Endothelial cell (in vitro differentiated cells): ENCODE measurements at places on chromosomes 4 and X. TPM values are rescaled to one million over a fixed set of nuclear protein-coding genes. Genes with fewer than 3 reads are reported as not detected.

GRCh38 chrX:40908857-40909475 lies 173.6 kb upstream of the MED14 start:
- H3K27ac ChIP-seq: no peak overlapping the region
- DNase-seq: no peak
- no peak overlapping the region for H3K4me3 ChIP-seq

Gene PCDH19
- 34.9 TPM for total RNA-seq

Gene AMER1
- 3.3 TPM for total RNA-seq

GRCh38 chr4:3335385-3335784 lies 42.6 kb downstream of the RGS12 start:
- no peak for DNase-seq
- H3K27me3 ChIP-seq: peaks cover 3% of the 10 kb centered on the region
- H3K4me1 ChIP-seq: peaks cover 52% of the 10 kb centered on the region
- H3K27ac ChIP-seq: peak overlapping the region; percentile 57
- H3K36me3 ChIP-seq: peaks cover 20% of the 10 kb centered on the region
- H3K4me3 ChIP-seq: no peak overlapping the region

DNA sequence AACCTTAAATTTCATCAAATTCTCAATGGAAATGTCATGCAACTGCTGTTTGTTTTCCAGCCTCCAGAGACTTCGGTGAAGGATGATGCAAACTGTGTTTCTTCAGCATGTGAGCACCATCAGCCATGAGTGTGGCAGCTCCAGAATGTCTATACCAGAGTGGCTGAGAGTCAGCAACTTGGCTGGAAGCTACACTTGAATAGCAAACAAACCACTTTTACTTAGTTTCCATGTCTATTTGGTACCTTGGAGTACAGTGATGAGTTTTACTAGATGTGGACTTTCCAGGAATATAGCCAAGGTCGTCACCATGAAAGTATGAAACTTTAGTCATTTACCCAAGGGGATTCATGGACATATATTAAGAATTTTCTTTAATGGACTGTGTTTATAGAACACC lies 4.3 kb upstream of the IL21 start:
- DNase-seq: no peak
- no peak overlapping the region for H3K27ac ChIP-seq
- peaks cover 5% of the 10 kb centered on the region for H3K4me1 ChIP-seq

DNA sequence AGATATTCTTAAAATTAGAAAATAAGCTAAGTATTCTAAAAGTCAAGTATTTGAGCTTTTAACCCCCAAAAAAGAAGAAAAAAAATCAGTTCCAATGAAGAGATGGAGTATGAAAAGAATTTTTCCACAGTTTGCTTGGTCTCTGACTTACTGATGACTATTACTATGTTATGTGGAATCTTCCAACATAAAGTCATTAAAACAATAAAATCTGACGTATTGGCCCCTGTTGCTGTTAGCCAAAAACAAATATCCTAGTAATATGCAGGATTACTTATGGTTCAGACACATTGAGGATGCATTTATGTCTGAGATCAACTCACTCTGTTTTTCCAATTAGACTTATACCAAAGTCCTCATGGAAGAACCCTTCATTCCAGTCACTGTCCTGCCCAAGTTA lies 517.2 kb upstream of the ADGRL3 start:
- no peaks in the 10 kb centered on the region for H3K4me1 ChIP-seq
- peaks cover 3% of the 10 kb centered on the region for H3K27me3 ChIP-seq
- H3K36me3 ChIP-seq: no peaks in the 10 kb centered on the region

- no peak for DNase-seq
- peaks cover 16% of the 10 kb centered on the region for H3K4me1 ChIP-seq
- H3K27me3 ChIP-seq: peaks cover 3% of the 10 kb centered on the region
- no peaks in the 10 kb centered on the region for H3K36me3 ChIP-seq
- H3K27ac ChIP-seq: peak overlapping the region; percentile 75
- H3K4me3 ChIP-seq: peak overlapping the region; percentile 91
Measured at GRCh38 chrX:13688384-13688957, 457 bp upstream of the RAB9A start.

- peaks cover 10% of the 10 kb centered on the region for H3K36me3 ChIP-seq
- H3K27ac ChIP-seq: no peak overlapping the region
- no peak overlapping the region for H3K4me3 ChIP-seq
- peaks cover 21% of the 10 kb centered on the region for H3K4me1 ChIP-seq
- DNase-seq: no peak
- H3K27me3 ChIP-seq: peaks cover 2% of the 10 kb centered on the region
Measured at GRCh38 chr4:40956721-40957255, 207.0 kb downstream of the NSUN7 start.

GRCh38 chrX:71366674-71367256 lies 608 bp downstream of the TAF1 start:
- H3K27ac ChIP-seq: peak overlapping the region; percentile 99
- H3K36me3 ChIP-seq: peaks cover 9% of the 10 kb centered on the region
- peaks cover 8% of the 10 kb centered on the region for H3K27me3 ChIP-seq
- H3K4me3 ChIP-seq: peak overlapping the region; percentile 95
- H3K4me1 ChIP-seq: peaks cover 24% of the 10 kb centered on the region

DNA sequence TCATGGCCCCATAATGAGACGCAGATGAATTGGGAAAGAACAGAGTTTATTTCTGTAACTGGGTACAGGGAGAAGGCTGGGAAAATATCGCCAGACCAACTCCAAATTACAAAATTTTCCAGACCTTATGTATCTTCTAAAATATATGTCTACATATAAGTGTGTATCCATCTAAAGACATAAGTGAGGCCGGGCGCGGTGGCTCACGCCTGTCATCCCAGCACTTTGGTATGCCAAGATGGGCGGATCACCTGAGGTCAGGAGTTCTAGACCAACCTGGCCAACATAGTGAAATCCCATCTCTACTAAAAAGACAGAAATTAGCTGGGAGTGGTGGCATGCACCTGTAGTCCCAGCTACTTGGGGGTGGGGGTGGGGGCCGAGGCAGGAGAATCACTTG lies 11.7 kb upstream of the DHRSX start:
- no peaks in the 10 kb centered on the region for H3K27me3 ChIP-seq
- no peak overlapping the region for H3K27ac ChIP-seq
- H3K4me1 ChIP-seq: no peaks in the 10 kb centered on the region
- no peak overlapping the region for H3K4me3 ChIP-seq

DNA sequence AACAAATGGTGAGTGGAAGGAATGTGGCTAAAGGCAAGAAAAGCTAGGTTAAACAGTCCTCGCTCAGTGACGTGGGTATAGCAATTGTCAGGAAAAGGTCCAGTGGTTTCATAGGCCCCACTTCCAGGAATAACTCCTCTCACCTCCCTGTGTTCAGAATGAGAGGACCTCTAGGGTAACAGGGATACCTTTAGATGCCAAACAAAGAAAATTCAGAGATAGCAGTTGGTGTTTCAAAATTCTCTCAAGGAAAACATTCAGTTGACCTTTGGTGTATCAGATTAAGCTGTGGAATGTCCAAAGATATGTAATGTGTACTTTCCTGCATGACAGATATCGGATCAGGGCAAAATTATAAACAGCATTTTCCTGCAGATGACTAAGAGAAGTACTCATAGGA lies 155.9 kb downstream of the ARHGAP6 start:
- no peak overlapping the region for H3K4me3 ChIP-seq
- no peaks in the 10 kb centered on the region for H3K4me1 ChIP-seq
- no peak for DNase-seq
- H3K27me3 ChIP-seq: no peaks in the 10 kb centered on the region

DNA sequence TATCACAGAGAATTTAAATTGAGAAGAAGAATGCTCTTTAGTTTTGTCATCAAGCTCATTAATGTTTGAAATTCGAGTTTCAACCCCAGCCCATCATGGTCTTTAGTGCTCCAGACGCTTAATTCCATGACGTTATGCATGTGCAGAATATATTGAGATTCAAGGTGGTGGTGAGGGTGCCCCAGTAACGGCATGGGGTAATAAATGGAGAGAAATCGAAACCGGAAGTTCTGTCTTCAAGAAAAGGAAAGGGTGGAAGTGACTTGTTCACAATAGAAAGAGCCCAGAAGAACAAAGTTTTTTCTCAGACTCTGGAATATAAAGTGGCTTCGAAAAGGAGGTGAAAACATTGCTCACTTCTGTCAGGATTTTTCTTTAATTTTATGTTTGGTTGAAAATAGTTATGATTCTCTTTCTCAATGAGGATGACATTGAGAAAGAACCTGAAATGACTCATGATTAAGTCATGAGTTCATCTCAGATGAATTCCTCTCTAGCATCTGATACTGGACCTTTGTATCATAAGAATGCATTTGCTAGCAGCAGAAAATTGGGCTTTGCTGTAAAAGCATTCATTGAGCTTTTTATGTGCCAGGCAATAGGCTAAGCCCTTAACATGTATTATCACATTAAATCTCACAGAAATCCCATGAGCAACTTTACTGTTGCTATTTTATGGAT lies 779 bp upstream of the DDX60L start:
- DNase-seq: no peak
- peak overlapping the region; percentile 95 for H3K4me3 ChIP-seq
- peaks cover 18% of the 10 kb centered on the region for H3K4me1 ChIP-seq
- peaks cover 10% of the 10 kb centered on the region for H3K27me3 ChIP-seq

- H3K4me1 ChIP-seq: no peaks in the 10 kb centered on the region
- DNase-seq: no peak
- no peaks in the 10 kb centered on the region for H3K27me3 ChIP-seq
- H3K36me3 ChIP-seq: peaks cover 13% of the 10 kb centered on the region
- no peak overlapping the region for H3K27ac ChIP-seq
Measured at GRCh38 chr4:48380583-48381167, 39.3 kb downstream of the SLAIN2 start.

Gene GRIPAP1
- total RNA-seq: 63.6 TPM
